ENCODE measurements at places on chromosomes 1 and 21.

- peak; percentile 90 for DNase-seq
These were observed 41.0 kb upstream of the USP25 start for GRCh38 chr21:15688809-15689208.

DNA sequence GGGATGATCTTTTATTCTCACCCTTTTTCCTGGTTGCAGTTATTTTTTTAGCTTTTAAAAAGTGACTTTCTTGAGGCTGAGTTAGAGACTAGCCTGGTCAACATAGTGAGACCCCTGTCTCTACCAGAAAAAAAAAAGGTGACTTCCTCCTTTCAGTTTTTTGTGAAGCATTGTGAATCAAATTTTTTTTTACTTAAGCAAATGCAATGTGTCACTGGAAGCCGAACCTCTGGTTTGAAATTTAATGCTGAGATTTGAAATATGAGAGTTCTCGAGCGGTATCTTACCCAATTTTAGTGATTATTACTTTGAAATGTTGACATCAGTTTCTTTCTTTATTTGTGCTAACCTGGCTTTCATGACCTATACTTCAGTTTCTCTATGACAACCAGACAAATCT is 3.6 kb downstream of the CAP1 start:
- DNase-seq = peak; percentile 32

- DNase-seq = no peak
These were observed 28.6 kb upstream of the AK5 start for GRCh38 chr1:77253211-77253610.

DNA sequence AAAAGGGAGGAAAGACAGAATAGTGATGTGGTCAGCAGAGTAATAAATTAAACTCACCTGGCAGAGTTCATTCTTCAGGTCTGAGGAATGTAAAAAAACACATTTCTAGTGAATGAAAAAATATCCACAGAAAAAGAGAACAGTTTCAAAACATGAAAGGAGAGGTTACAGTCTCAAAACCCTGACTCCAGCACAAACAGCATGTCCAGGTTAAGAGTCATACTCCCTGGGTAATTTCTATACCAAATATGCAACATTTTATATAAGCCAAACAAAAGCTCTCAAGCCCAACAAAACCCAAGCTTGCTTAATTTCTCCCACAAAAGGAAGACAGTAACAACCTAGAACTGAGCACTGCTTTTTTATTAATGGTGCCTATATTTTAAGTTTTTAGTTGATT is 173.0 kb downstream of the NTMT2 start:
- DNase-seq = no peak

DNA sequence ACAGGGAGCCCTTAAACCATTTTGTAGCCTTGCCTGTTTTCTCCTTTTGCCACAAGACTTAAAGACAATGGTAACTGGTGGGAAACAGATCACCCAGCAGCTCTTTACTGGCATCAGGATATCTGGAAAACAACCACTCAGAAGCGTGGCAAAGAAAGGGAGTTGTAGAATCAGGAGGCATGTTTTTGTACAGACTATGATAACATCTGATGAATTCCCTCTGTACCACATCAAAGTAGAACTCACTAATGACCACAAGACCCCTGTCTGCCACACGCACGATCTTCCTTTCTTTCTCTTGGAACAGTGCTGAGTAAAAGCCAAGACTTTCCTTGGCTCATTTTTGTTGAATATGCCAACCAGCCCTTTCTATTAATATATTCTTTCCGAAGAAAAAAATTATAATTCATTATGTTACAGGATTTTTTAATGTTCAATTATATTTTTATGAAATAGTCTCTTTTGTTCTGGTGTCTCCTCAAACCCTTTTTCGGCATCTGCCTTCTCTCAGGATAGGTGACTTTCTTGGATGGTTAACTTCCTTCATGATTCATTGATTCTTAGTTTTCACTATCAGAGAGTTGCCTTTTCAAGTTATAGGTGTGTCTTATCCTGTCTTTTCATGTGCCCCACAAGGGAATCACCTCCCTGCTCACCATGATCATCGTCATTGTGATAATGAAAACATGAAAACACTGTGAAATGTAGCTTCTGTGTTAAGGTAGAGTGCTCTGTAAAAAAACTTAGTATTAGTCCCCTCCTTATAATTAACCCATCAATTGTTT is 7.9 kb upstream of the PHGDH start:
- DNase-seq = no peak

DNA sequence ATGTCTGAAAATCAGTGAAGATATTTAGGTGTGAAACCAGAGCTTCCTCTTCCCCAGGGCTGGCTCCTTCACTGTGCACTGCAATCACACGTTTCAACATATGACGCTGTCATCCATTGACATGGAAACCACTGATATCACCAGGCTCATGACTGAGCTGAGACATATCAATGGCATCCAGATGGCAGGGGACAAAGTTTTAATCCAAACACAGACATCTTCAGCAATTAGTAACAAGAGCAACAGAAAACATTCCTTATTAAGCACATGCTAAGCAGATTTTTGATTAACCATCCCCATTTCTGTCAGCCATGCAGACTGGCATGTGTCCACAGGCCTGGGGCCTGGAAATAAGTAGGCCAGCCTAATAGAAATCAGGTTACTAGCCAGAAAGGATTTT is 108.0 kb upstream of the ADAR start:
- peak; percentile 96 for DNase-seq

- DNase-seq = no peak
These were observed 29.3 kb upstream of the SRSF10 start for GRCh38 chr1:24009406-24009805.

- no peak for DNase-seq
These were observed 4.3 kb upstream of the OR10Z1 start for GRCh38 chr1:158600735-158601134.

GRCh38 chr1:25062621-25063255 is 132.7 kb upstream of the RUNX3 start:
- DNase-seq = no peak

GRCh38 chr1:201457508-201457960 is 11.5 kb downstream of the PHLDA3 start:
- peak; percentile 69 for DNase-seq

DNA sequence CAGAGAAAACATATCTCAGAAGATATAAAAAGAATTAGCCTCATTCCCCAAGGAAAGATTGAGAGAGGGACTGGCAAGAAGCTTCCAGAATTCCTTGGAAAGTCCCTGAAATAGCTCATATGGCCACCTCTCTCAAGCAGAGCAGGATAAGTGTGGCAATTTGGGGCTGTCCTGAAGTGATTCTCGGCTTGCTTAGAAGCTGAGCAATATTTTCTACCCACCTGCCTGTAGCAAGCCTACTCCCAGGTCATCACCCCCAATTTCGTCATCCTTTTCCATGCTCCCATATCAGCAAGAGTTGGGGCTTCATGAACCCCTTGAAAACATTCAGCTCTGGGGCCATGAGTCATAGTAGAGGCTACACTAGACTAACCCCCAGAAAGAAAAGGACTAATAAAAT is 131.5 kb downstream of the PLPP3 start:
- DNase-seq = no peak

DNA sequence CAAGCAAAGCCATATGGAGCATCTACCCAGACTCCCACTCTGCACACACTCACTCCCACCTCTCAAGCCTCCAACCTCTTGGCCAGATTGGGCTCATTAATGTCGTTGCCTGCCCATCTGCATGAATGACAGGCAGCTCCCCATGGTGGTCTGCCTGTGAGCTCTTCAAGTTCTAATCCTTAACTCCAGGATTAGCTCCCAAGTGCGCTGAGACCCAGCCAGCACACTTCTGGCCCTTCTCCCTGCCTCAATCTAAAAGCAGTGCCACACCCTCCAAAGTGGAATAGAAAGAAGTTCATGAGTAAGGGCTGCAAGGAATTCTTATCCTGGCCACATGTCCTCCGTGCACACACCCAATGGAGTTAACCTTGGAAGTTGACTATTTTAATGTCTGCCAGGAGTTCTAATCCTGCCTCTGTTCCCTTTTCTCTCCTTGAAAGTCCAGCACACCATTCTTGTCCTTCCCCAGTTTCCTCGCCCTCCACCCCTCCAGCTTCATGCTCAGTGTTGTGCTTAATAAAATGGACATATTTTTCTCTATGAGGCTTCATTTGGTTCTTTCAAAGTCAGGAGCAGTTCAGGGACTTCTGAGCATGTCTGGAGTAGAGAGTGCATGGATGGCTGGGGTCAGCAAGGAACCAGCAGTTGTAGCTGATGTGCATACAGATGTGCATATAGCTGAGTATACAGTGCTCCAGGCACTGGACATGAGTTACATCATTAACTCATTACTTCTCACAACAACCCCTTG is 30.1 kb downstream of the CAMK1G start:
- DNase-seq = no peak

DNA sequence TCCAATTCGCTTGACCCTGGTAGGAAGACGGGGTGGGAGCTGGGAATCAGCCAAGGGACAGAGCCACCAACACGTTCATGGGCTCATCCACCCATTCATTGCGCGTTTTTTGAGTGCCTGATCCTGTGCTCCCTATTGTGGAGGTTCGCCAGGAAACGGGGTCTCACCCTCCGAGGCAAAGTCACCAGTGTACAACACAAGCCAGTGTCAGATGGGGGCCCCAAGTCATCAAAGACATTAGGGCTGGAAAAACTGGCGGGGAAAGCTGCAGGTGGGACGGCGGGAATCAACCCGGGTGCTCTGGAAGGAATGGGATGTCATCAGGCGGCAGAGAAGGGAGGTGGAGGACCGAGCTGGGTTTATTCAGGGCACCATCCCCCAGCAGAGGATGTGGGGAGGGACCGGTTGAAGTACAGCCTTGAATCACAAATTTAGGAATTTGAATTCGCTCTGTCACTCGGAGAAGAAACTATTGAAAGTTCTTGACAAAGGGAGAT is 667 bp upstream of the NID1 start:
- no peak for DNase-seq

GRCh38 chr21:45004481-45005247 is 64.8 kb downstream of the SLX9 start:
- no peak for DNase-seq

- no peak for DNase-seq
These were observed 232.3 kb downstream of the GPR52 start for GRCh38 chr1:174680101-174680500.

DNA sequence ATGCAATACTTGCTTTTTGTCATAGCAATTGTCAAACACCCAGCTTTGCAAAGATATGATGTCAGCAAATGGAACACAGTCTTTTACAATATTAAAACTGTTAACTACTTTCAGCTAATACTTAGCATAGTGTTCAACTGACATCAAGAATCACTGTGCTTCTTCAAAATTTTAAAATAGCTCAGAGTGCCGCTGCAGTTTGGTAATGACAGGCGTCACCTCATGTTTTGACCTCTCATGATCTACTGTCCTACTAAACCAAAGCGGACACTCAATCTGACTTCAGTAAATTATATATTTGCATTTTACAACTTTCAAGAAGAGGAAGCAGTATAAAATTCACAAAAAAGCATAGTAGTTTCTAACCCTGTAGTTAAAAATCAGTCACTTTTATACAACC is 2.0 kb downstream of the FMO1 start:
- no peak for DNase-seq

- no peak for DNase-seq
These were observed 120.0 kb upstream of the RRP15 start for GRCh38 chr1:218164930-218165700.

GRCh38 chr1:111720274-111720976 is 18.8 kb downstream of the INKA2 start:
- DNase-seq = no peak

DNA sequence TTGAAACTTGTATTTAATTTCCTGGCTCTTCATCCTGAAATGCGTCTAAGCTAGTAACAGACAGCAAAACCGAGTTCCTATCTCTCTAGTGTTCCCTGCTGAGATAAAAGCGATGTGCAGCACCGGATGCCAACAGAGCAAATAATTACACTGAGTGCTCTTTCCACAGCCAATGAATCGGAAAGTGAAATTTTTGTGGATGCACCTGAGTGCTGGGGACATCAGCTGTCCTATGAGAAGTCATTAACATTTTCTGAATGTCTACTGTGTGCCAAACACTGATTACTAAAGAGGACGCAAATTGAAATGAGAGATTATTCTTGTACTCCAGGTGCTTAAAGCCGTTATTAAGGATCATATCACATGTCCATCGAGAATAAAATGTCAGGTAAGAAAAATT is 278.0 kb downstream of the RGS7 start:
- no peak for DNase-seq

DNA sequence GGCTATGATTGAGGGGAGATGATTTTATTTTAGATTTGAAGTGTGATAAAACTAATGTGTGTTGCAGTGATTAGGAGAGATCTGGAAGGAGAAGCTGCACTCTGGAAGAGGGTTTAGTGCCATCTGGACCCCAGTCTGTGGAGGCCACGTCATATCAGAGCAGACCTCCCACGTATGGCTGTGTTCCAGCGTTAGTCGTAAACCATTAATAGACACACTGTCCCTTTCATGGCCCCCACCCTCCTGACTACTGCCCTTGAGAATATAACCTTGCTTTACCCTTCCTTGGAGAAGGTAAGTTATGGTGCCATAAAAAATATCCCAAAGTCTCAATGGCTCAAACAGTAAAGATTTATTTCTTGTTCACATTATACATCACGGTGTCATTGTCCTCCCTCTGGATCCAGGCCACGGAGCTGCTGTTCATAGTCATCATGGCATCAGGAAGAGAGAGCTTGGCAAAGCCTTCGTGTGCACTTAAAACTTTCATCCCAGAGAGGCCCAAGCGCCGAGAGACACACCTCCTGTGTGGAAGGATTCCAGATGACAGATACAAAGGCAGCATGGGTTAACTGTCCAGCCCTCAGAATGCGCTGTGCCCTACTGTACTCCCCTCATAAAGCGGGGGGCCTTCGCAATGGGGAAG is 33.2 kb downstream of the RHOU start:
- no peak for DNase-seq

DNA sequence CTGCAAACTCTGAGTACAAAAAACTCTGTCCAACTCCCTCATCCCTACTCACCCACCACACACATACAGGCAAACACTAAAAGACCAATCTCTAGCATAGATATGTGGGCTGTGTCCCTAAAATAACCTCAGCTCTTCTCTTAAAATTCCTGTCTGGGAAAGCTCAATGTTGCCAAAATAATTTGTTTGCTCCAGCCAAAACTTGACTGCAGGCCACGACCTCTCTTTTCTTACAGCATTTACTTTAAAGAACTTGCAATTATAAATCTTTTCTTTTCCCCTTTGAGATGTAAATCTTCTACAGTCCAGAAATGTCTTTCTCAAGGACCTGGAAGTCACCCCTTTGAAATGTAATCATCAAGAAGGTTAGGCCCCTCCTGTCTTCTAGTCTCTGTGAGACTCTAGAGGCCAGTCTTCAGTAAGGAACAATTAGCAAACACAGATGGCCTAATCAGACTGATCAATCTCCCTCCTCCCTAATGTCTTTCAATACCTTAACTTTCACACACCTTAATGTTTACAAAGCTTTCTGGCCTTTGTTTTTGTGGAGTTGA is 483.6 kb upstream of the RGS18 start:
- DNase-seq = no peak
